Thyroid gland (tissue), 4 donors: ENCODE measurements at places on chromosomes 16 and 17. TPM values are rescaled to one million over a fixed set of nuclear protein-coding genes. Genes with fewer than 3 reads are reported as not detected.

DNA sequence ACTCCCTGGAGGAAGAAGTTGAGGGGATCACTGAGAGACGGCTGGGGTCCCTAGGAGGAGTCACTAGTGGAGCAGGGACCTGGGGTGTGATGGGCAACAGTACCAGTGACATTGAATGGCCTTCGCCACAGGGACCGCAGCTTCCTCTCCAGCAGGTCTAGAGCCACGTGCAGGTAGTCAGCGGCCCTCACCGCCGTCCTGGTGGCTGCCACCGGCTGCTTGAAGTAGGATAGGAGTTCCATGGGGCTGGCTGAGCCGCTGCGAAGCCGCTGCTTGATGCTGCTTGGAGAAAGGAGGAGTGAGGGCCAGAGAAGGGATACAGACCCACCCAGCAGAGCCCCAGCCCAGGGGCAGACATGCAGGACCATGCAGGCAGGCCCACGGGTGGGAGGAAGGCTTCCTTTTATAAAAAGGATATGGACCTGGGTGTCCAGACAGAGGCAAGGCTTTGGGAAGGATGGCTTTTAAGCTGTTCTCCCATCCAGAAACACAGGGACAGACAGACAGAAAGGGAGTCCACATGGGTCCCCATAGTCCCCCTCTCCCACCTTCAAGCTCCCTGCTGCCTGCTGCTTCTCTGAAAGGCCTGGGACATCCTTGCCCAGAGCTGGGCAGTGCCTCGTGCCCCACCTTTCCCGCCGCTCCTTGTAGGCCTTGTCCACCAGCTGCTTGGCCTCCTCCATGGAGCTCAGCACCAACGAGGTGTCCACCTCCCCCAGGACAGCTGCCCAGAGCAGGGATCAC is 827 bp downstream of the MPO start:
- H3K27me3 ChIP-seq, result peaks cover 2% of the 10 kb centered on the region
- no peaks in the 10 kb centered on the region for H3K4me1 ChIP-seq
- DNase-seq, result no peak
- no peak overlapping the region for H3K27ac ChIP-seq

The ZFP3 gene
- 14.1 TPM for total RNA-seq

DNA sequence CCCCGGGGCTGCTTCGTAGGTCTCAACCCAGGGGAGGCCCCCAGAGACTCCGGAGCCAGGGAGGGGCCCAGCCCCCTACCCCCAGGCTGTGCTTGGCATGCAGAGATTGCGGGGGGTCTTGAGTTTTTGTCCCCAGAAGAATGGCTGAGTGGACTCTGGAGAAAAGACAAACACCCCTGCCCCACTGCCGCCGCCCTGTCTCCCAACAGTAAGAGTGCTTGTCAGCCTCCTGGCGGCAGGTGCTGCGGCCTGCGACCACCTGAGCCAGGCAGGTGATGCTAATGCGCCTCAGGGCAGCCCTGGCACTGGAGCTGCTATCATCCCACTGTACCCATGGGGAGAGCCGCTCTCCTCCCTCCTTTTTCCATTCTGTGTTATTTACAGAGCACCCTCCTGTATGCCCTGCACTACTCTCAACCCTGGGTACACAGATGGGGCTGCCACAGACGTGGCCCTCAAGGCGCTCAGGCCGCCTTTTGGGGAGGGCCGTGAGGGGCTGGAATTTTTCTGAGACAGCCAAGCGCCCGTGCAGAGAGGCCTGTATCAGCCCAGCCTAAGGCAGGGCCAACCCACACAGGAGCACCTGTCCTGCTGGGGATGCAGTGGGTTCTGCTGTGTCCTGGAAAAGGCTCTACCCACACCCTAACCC is 2.6 kb upstream of the IL17C start:
- peaks cover 18% of the 10 kb centered on the region for H3K36me3 ChIP-seq
- H3K27ac ChIP-seq, result no peak overlapping the region
- H3K4me1 ChIP-seq, result peaks cover 27% of the 10 kb centered on the region
- DNase-seq, result no peak
- H3K4me3 ChIP-seq, result no peak overlapping the region

The SMARCD2 gene
- 90.8 TPM for total RNA-seq

The LAT gene
- 5.6 TPM for total RNA-seq

The GLP2R gene
- 1.7 TPM for total RNA-seq
